ENCODE measurements at places on chromosomes 16 and 17.
A peak's percentile ranks its signal among the peaks of the same experiment; 100 is the strongest.

DNA sequence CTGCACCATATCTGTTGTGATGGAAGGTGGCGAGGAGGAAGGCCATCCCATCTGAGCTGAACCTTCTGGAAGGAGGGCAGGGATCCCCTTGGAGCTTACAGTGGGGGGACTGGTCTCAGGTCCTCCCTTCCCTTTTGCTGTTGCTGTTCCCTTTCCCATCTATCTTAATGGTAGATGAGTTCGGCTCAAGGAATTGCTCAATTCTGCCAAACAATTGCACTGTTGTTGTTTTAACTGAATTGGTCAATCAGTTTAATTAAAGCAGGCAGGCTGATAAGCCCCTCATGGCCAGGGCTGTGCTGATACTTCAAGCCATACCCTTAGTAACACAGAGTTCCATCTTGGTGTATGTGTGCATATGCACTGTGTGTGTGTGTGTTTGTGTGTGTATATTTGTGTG, 220.4 kb upstream of the FOXF1 start:
- no peak for DNase-seq

- DNase-seq = peak; percentile 63
Measured at GRCh38 chr17:28405632-28406472, at the start of gene SLC46A1. TSS of gene SLC46A1 (minus strand) at chr17:28406212. CDS start at chr17:28406114, 98 bp downstream.

GRCh38 chr17:69773081-69773480, 301.9 kb upstream of the KCNJ16 start:
- DNase-seq = no peak

DNA sequence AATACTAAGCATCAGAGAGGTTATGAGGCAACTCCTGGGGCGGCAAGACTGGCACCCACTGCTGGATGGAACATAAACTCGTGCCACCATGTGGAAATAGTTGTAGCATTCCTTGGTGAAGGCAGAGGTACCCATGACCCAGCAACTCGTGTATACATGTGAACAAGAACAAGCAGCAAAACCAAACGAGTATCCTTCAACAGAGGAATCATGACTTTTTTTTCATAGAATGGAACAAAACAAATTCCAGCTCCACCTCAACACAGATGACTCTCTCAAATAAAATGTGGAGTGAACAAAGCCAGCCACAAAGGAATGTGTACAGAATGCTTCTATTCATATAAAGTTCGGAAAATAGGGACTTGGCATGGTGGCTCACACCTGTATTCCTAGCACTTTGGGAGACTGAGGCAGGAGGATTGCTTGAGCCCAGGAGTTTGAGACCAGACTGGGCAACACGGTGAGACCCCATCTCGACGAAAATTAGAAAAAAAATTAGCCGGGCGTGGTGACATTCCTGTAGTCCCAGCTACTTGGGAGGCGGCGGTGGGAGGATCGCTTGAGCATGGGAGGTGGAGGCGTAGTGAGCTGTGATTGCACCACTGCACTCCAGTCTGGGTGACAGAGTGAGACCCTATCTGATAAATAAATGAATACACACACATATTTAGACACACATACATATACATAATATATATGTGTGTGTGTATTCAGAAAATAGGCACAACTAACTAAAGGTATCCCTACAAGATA, 35.3 kb downstream of the B9D1 start:
- DNase-seq = no peak

GRCh38 chr16:30041841-30042240, 10.8 kb upstream of the TLCD3B start:
- no peak for DNase-seq

DNA sequence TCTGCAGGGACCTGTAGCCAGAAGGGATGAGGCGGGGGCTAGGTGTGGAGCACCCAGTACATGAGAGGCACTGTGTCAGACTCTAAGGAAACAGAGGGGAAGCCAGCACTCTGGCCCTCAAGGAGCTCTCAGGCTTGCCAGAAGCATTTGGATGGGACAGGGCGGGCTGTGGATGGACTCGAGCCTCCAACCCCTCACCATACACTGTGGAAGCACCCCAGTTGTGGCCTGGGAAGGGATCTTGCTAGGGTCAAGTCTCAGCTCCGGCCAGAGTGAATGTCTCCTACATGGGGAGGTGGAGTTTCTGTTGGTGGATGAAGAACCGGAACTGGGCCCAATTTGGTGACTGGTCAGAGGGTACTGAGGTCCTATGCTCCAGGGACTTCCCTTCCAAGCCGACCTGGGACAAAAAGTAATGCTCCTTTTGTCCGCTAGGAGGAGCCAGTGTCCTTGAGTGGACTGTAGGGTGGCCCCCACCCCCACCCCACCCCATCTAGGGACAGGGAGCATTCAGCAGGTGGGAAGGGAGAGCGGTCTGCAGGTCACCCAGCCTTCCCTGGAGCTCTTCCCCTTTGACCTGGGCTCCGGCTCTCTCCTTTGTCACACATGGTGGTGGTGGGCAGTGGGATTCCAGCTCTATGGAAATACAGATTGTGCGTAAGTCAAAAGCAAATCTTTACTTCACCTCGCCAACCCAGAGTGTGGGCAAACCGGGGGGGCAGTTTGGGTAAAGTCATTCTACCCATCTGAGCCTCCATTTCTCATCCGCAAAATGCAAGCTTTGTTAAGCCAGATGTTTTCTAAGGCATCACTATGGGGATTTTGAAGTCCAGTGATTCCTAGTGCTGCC, 20.4 kb upstream of the PHB1 start:
- DNase-seq = no peak

- no peak for DNase-seq
Measured at GRCh38 chr17:28946239-28946638, 5.1 kb downstream of the PHF12 start.

DNA sequence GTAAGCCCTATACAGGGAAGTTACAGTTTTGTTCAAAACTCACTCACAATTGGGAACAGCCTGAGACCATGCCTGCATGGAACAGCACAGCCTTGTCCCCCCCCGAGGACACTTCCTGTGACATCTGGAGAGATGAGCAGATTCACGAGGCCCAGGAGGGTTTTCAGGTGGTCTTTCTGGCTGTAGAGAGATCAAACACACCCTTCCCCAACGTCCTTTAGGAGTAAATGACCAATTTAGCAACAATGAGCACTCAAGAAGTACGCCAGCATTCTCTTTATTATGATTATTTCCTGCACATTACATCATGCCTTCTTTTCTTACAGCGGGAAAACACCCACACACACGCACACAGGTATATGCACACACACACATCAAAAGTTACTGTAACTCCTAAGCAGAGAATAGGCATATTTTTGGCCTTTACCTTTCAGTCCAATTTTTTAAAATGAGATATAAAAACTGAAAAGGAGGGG, 39.0 kb downstream of the ADCY9 start:
- no peak for DNase-seq

- DNase-seq = no peak
Measured at GRCh38 chr17:19292377-19292711, 55.2 kb downstream of the EPN2 start.

GRCh38 chr16:4055748-4056147, 60.5 kb downstream of the ADCY9 start:
- DNase-seq = no peak

GRCh38 chr17:27446569-27447301, 9.5 kb upstream of the KSR1 start:
- DNase-seq = no peak

DNA sequence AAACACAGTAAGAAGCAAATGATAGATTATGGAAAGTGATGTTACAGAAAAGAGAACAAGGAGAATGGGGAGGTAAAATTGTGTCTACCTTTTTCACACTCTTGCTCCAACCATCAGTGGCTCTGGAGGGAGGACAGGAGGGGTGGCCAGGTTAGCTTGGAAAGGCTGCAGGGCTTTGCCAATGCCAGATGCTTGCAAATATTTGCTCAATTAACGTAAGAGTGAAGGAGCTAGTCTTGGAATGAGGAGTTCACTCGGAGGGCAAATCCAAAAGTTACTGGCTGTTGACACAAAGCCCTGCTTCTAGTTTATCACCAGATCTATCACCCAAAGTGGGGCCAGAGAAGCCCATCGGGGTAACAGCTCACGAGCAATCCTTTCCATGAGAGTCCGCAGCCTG, 7.4 kb upstream of the TNRC6C start:
- DNase-seq = no peak

GRCh38 chr17:79572136-79572925, 38.5 kb downstream of the RBFOX3 start:
- DNase-seq = no peak

DNA sequence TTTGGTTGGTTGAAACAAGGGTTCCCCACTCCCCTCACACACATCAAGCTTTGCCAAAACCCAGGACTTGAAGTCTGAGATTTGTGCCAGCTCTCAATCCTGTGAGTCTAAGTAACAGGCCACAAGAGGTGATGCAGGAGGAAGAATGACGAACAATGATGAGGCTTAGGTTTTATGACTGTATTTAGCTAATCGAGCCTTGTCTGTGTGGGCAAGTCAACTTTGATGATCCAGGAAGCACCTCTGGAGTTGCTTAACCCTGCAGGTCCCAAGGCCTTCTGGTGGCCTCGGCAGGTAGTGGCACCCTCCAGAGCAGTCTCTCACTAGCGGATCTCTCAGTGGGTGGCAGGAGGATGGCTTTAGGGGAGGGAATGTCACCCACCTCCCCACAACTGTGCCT, 28.7 kb downstream of the CDK5RAP3 start:
- DNase-seq = no peak

GRCh38 chr17:30458371-30458770, 18.8 kb upstream of the GOSR1 start:
- no peak for DNase-seq

- DNase-seq = no peak
Measured at GRCh38 chr16:54093281-54093680, 193.3 kb downstream of the IRX3 start.

- no peak for DNase-seq
Measured at GRCh38 chr17:40460604-40460967, 17.3 kb downstream of the IGFBP4 start.

DNA sequence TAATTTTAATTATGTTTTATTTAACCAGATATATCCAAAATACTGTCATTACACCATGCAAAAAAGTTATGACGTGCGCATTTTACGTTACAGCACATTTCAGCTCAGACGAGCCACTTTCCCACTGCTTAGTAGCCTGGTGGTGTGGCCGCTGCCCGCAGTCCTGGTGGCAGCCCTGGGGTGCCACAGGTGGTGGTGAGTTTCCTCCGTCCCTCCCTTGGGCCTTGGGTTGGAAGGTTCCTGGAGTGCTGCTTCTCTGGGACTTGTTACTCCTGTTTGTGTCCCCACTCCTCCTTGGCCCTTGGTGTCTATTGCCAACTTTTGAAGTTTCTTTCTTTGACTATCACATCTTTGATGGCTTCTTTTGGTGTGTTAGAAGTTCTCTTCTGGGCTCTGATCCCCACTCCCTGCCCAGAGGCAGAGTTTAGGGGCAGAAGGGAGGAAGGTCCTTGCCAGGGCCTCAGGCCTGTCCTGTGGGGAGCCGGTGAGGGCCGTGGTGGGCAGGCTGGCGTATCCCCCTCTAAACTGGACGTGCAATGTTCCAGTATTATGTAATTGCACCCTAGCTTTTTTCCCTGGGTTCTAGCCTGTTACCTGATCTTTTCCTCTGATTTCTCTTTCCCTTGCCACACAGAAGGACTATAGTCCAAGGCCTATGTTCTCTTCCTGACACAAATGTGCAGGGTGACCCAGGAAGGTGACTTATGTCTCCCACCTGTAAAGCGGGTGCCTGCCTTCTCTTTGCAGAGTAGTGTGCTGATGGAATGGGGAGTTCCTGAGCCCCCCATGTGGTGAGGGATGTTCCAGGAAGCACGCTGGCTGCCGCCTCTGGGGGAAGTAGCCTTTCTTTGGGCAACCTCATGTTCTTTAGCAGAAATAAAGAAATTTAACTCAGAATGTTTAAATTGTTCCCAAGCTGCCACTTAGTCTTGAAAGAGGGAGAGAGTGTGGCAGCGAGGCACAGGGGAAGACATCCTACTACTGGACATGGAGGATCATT, 8.4 kb downstream of the MPRIP start:
- DNase-seq = no peak

GRCh38 chr17:1031711-1032110, 34.8 kb downstream of the TIMM22 start:
- no peak for DNase-seq

- no peak for DNase-seq
Measured at GRCh38 chr17:7325031-7325528, 4.1 kb downstream of the NEURL4 start.

GRCh38 chr17:2482218-2482617, 29.5 kb downstream of the METTL16 start:
- DNase-seq = no peak

DNA sequence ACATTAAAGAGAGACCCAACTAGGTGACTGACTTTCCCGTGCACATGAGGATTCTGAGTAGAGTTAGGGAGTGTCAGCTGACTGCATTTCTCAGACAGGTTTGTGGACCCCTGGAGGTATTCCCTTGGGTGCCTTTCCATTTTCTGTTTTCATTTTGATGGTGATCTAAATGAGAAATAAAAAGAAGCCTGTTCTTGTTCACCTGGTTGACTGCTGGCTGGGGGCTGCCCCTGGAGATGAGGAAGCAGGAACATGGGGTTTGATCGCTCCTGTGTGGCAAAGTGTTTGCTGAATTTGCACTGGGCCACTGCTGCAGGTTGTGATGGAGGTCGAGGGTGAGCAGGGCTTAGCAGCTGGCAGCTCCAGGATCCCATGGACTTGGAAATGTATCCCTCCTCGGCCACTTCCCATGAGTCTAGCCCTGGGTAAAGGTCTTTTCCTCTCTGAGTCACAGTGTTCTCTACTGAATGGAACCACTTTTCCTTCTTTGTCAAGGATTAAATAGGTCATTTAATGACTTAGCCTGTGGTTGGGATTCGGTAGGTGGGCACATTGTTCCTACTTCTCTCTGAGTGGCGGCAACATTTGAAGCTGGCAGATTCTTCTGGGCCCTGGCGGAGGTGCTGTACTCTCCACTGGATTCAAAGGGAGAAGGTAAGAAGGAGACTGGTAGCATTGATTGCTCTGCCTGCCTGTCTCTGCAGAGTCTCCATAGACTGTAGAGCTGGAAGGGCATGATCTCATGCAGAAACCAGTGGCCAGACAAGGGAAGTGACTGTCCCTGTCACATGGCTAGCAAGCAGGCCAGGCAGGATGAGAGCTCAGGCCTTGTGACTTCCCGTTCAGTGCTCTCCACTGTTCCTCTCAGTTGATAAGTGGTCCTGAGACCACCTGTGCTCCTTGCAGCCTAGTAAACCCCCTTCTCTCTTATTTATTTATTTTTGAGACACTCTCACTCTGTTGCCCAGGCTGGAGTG, 17.9 kb downstream of the SNX29 start:
- DNase-seq = no peak

GRCh38 chr17:15440347-15440746, 27.1 kb downstream of the CDRT4 start:
- DNase-seq = no peak

GRCh38 chr16:53945996-53946395, 242.0 kb downstream of the FTO start:
- no peak for DNase-seq

DNA sequence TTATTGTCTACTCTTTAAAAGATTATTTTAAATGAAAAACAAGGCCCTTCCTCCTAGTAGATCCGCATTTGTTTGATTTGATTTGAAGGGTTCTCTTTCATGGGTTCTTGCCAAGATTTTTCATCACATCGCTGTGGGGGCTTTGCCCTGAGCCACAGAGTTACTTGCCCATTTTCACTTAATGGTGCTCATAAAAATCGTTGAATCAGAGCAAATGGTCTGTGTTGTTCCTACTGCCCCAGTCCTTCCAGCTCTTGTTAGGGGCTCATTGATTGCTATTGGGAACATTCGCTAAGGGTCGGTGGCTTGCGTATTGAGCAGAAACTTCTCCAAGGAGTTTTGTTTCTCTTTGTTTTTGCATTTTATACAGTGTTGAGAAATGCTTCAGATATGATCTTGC, 1023.4 kb upstream of the CDH8 start:
- no peak for DNase-seq

Data from stimulated activated CD4-positive, alpha-beta T cell treated with anti-CD3 and anti-CD28 coated beads, TNF-alpha, amount 100 ng/mL, for 48 hours (primary cell).